ENCODE measurements at places on chromosomes 3 and 15. TPM values are rescaled to one million over a fixed set of nuclear protein-coding genes. Genes with fewer than 3 reads are reported as not detected.

The CCDC33 gene
- total RNA-seq: not detected

DNA sequence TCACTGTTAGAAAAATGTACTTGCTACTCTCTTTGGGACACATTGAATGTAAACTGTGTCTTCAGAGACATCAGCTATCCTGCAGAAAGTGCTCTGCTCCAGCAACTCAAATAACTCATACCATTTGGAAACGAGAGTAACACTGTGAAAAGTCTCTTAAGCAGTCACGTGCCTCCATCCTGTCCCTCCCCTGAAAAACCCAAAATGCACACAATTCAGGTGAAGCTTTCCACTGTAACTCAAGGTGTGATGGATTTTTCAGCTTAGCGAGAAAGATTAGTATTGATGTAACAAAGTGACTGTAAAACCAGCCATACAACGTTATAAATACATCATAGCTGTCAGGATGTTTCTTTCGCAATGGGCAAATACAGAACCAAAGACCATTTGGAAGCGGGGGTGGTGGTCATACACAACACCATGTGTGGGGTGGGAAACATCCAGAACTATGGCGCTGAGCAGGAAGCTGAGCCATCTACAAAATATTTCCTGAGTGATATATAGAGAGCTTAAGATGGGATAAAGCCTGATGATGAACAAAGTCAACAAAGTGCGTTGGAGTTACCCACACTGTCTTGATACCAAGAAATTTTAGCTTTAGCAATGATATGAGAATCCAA, 332.3 kb downstream of the FOXP1 start:
- peaks cover 14% of the 10 kb centered on the region for H3K4me1 ChIP-seq
- DNase-seq: no peak
- H3K27me3 ChIP-seq: no peaks in the 10 kb centered on the region
- H3K4me3 ChIP-seq: no peak overlapping the region
- H3K36me3 ChIP-seq: no peaks in the 10 kb centered on the region

GRCh38 chr15:50876989-50877360, 31.5 kb upstream of the AP4E1 start:
- peak overlapping the region; percentile 45 for H3K4me3 ChIP-seq
- peak overlapping the region; percentile 49 for H3K27ac ChIP-seq
- peak; percentile 84 for DNase-seq
- H3K27me3 ChIP-seq: no peaks in the 10 kb centered on the region

GRCh38 chr3:132294906-132295305, 22.3 kb upstream of the ACP3 start:
- no peak for DNase-seq
- H3K36me3 ChIP-seq: no peaks in the 10 kb centered on the region
- no peak overlapping the region for H3K4me3 ChIP-seq
- H3K27me3 ChIP-seq: no peaks in the 10 kb centered on the region

DNA sequence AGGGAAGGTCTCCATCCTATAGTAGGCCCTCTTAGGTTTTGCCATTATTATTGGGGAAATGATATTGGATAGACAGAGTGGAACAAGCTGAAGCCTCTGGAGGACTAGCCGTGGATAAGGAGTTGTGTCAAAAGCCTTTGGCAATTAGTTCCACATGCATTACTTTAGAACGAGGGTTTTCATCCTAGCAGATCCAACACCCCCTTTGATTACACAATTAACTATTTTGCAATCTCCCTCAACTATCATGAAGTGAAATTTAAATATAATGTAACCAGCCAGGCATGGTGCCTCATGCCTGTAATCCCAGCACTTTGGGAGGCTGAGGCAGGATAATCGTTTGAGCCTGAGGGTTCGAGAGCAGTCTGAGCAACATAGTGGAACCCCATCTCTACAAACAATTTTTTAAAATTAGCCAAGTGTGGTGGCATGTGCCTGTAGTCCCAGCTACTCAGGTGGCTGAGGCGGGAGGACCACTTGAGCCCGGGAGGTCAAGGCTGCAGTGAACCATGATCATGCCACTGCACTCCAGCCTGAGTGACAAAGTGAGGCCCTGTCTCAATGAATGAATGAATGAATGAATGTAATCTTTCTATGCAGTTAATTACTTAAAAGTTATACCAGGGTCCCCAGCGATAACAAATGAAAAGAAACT, 56.8 kb downstream of the PXYLP1 start:
- H3K27me3 ChIP-seq: no peaks in the 10 kb centered on the region
- H3K36me3 ChIP-seq: no peaks in the 10 kb centered on the region
- no peaks in the 10 kb centered on the region for H3K4me1 ChIP-seq
- DNase-seq: no peak
- H3K4me3 ChIP-seq: no peak overlapping the region
- H3K27ac ChIP-seq: no peak overlapping the region

- H3K4me1 ChIP-seq: peaks cover 21% of the 10 kb centered on the region
- H3K27me3 ChIP-seq: no peaks in the 10 kb centered on the region
- no peaks in the 10 kb centered on the region for H3K36me3 ChIP-seq
- no peak overlapping the region for H3K27ac ChIP-seq
- DNase-seq: no peak
- H3K4me3 ChIP-seq: no peak overlapping the region
Observed at GRCh38 chr3:72273615-72274014, 488.7 kb upstream of the PROK2 start.

GRCh38 chr3:23017801-23018200, 185.3 kb upstream of the UBE2E2 start:
- H3K27ac ChIP-seq: no peak overlapping the region
- no peaks in the 10 kb centered on the region for H3K4me1 ChIP-seq
- H3K27me3 ChIP-seq: no peaks in the 10 kb centered on the region
- H3K36me3 ChIP-seq: no peaks in the 10 kb centered on the region
- H3K4me3 ChIP-seq: no peak overlapping the region

The PIGB gene
- 4.8 TPM for total RNA-seq

- no peak for DNase-seq
- H3K4me3 ChIP-seq: no peak overlapping the region
- no peaks in the 10 kb centered on the region for H3K4me1 ChIP-seq
- H3K27me3 ChIP-seq: no peaks in the 10 kb centered on the region
- no peak overlapping the region for H3K27ac ChIP-seq
Observed at GRCh38 chr3:6022621-6023020, 835.1 kb downstream of the EDEM1 start.

The CERS3 gene
- not detected for total RNA-seq

The SEMA3F gene
- total RNA-seq: 1.6 TPM

The ROBO1 gene
- 30.3 TPM for total RNA-seq

The CIP2A gene
- total RNA-seq: 44.9 TPM

DNA sequence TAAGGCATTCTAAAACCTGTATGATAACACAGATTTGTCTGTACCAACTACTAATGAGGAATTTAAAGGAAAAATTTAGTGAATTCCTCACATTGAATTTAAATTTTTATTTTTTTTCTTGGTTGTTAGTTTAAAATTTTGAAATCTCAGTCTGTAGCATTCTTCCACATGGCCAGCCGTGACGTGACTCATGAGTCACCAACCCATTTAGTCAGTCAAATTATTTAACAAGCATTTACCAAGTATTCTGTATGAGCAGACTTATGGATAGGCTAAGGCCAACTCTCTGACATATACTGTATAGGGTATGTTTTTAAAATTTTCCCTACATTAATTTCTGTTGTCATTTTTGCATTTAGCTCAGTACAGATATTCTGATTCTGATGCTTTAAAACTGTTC, 112.9 kb downstream of the CNTN4 start:
- H3K36me3 ChIP-seq: no peaks in the 10 kb centered on the region
- no peak overlapping the region for H3K27ac ChIP-seq
- DNase-seq: no peak
- no peaks in the 10 kb centered on the region for H3K4me1 ChIP-seq
- no peaks in the 10 kb centered on the region for H3K27me3 ChIP-seq

Data from liver (tissue), 10 donors.